ENCODE measurements at places on chromosomes 12 and 14.

DNA sequence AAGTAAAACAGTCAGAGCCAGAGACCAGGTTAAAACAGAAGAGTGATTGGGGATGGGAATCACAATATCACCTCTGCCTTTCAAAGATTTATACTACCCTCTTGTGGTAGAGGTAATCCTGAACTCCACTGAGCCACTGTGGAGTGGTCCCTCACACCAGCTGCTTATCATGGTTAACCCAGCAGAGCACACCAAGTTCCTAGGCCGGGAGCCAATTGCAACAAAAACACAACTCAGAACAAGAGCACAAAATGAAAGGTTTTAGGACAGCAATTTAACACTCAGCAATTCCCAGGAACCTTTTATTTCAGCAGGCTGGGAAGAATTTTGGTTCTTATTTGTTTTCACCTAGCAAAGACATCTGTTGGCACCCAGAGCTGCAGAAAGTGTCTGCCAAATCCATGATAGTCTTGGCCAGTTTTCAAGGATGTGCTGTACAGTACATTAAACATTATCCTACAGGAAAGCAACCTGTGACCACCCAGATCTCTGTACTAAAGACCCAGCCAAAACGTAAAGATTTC lies 220.5 kb upstream of the ATXN7L3B start:
- H3K27ac ChIP-seq = peak overlapping the region; percentile 93
- H3K36me3 ChIP-seq = no peaks in the 10 kb centered on the region
- peaks cover 64% of the 10 kb centered on the region for H3K4me1 ChIP-seq
- peak; percentile 93 for DNase-seq
- no peaks in the 10 kb centered on the region for H3K27me3 ChIP-seq

DNA sequence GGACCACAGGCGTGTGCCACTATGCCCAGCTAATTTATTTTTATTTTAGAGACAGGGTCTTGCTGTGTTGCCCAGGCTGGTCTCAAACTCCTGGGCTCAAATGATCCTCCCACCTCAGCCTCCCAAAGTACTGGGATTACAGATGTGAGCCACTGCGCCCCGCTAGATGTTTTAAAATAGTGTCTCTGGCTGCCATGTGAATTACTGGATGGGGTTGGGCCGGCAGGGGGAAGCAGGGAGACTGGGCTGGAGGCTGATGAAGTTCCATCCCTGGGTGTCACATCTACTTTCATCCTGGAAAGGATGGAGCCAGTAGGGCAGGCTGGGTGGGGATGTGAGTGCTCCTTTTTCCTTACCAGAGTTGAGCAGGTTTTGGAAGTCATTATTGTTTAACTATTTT lies 46.1 kb downstream of the DNAH10 start:
- no peak overlapping the region for H3K27ac ChIP-seq
- no peak overlapping the region for H3K4me3 ChIP-seq
- H3K36me3 ChIP-seq = no peaks in the 10 kb centered on the region
- DNase-seq = peak; percentile 42
- no peaks in the 10 kb centered on the region for H3K27me3 ChIP-seq

GRCh38 chr12:29200586-29200985 lies 51.5 kb downstream of the FAR2 start:
- DNase-seq = no peak
- no peaks in the 10 kb centered on the region for H3K27me3 ChIP-seq
- H3K27ac ChIP-seq = no peak overlapping the region
- H3K36me3 ChIP-seq = no peaks in the 10 kb centered on the region
- no peak overlapping the region for H3K4me3 ChIP-seq
- no peaks in the 10 kb centered on the region for H3K4me1 ChIP-seq

- H3K27me3 ChIP-seq = no peaks in the 10 kb centered on the region
- peaks cover 18% of the 10 kb centered on the region for H3K4me1 ChIP-seq
- no peak overlapping the region for H3K27ac ChIP-seq
- no peak overlapping the region for H3K4me3 ChIP-seq
- DNase-seq = no peak
- H3K36me3 ChIP-seq = no peaks in the 10 kb centered on the region
These were observed 69.7 kb downstream of the TTC9 start for GRCh38 chr14:70711451-70711850.

DNA sequence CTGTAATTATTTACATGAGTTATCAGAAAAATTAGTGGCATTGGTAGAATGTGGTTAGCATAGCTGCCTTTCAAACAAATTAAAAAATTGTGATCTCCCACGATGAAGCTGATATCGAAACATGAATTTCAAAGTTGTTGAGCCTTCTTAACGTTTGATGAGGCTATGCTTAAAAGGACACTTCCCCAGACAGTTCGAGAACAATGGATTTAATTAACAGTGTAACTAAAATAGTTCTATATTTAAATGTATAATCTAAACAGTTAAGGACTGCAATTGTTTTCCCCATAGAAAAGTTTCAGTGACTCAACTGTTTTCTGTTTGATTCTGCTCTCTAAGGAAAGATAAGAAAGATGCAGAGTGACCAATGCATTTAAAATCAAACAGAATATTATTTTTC lies 1.6 kb downstream of the CLEC2B start:
- H3K4me1 ChIP-seq = peaks cover 4% of the 10 kb centered on the region
- peak overlapping the region; percentile 53 for H3K4me3 ChIP-seq
- H3K27ac ChIP-seq = peak overlapping the region; percentile 64
- peak; percentile 25 for DNase-seq

DNA sequence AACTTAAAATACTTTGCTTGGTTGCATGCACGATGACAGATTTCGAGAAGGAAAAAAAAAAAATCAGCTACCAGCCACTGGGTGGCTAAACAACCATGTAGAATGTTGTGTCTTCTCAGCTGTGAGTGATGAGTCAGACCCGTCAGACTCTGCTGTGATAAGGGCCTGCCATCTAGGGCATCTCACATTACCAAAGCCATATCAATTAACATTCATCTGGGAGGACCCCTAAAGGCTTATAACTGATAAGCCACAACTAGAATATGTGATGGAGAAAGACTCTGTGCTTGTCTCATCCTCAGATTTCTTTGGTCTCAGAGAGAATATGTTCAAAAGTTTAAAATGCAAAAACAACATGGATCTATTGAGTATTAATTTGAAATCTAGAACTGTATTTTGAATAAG lies 111.5 kb downstream of the PAX9 start:
- H3K4me3 ChIP-seq = no peak overlapping the region
- H3K36me3 ChIP-seq = no peaks in the 10 kb centered on the region
- DNase-seq = peak; percentile 80

DNA sequence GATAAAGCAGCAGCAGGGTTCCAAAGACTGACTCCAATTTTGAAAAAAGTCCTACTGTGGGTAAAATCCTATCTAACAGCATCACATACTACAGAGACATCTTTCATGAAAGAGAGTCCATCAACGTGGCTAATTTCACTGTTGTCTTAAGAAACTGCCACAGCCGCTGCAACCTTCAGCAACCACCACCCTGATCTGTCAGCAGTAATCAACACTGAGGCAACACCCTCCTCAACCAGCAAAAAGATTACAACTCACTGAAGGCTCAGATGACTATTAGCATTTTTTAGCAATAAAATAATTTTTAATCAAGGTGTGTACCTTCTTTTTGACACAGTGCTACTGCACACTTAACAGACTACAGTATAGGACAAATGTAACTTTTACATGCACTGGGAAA lies 6.6 kb downstream of the CAPRIN2 start:
- H3K27ac ChIP-seq = no peak overlapping the region
- H3K4me3 ChIP-seq = no peak overlapping the region
- H3K36me3 ChIP-seq = no peaks in the 10 kb centered on the region
- no peak for DNase-seq
- H3K27me3 ChIP-seq = no peaks in the 10 kb centered on the region
- H3K4me1 ChIP-seq = peaks cover 7% of the 10 kb centered on the region

DNA sequence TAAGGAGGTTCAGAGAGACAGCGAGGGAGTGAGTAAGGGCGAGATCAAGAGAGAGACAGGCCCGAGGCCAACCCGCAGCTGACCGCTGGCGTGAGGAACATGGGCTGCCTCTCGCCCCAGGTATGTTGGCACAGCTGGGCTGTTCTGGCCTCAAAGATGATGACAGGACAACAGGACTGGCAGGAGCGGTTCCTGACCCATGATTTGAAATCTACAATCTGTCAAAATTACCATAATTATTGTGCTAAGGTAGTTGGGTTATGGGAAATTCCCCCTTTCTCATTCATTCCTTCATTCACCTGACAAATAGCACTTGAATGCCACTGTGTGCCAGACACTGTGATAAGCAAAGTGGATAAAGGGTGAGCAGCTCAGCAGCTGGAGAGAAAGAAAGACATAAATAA lies 5.1 kb upstream of the ENDOU start:
- H3K27me3 ChIP-seq = no peaks in the 10 kb centered on the region
- peaks cover 13% of the 10 kb centered on the region for H3K4me1 ChIP-seq
- no peak for DNase-seq
- H3K36me3 ChIP-seq = no peaks in the 10 kb centered on the region
- no peak overlapping the region for H3K27ac ChIP-seq

GRCh38 chr12:108505129-108505528 lies 9.9 kb upstream of the FICD start:
- H3K27me3 ChIP-seq = peaks cover 2% of the 10 kb centered on the region
- no peak overlapping the region for H3K27ac ChIP-seq
- H3K4me1 ChIP-seq = peaks cover 13% of the 10 kb centered on the region

- H3K27me3 ChIP-seq = no peaks in the 10 kb centered on the region
- H3K4me1 ChIP-seq = peaks cover 6% of the 10 kb centered on the region
- no peak for DNase-seq
- H3K36me3 ChIP-seq = no peaks in the 10 kb centered on the region
- no peak overlapping the region for H3K4me3 ChIP-seq
These were observed 348.3 kb downstream of the KCNH5 start for GRCh38 chr14:62696929-62697328.

- H3K4me1 ChIP-seq = no peaks in the 10 kb centered on the region
- H3K27me3 ChIP-seq = no peaks in the 10 kb centered on the region
- H3K27ac ChIP-seq = no peak overlapping the region
- no peak for DNase-seq
- H3K36me3 ChIP-seq = peaks cover 91% of the 10 kb centered on the region
These were observed 11.5 kb downstream of the ARHGEF40 start for GRCh38 chr14:21081521-21082142.

GRCh38 chr12:59792647-59793046 lies 196.8 kb downstream of the SLC16A7 start:
- no peak for DNase-seq
- no peak overlapping the region for H3K27ac ChIP-seq
- H3K4me3 ChIP-seq = no peak overlapping the region
- H3K27me3 ChIP-seq = no peaks in the 10 kb centered on the region
- H3K4me1 ChIP-seq = no peaks in the 10 kb centered on the region

- no peak overlapping the region for H3K27ac ChIP-seq
- H3K4me1 ChIP-seq = peaks cover 17% of the 10 kb centered on the region
- H3K4me3 ChIP-seq = no peak overlapping the region
- H3K27me3 ChIP-seq = no peaks in the 10 kb centered on the region
- no peaks in the 10 kb centered on the region for H3K36me3 ChIP-seq
These were observed 32.1 kb downstream of the DMAC2L start for GRCh38 chr14:50344116-50344775.

DNA sequence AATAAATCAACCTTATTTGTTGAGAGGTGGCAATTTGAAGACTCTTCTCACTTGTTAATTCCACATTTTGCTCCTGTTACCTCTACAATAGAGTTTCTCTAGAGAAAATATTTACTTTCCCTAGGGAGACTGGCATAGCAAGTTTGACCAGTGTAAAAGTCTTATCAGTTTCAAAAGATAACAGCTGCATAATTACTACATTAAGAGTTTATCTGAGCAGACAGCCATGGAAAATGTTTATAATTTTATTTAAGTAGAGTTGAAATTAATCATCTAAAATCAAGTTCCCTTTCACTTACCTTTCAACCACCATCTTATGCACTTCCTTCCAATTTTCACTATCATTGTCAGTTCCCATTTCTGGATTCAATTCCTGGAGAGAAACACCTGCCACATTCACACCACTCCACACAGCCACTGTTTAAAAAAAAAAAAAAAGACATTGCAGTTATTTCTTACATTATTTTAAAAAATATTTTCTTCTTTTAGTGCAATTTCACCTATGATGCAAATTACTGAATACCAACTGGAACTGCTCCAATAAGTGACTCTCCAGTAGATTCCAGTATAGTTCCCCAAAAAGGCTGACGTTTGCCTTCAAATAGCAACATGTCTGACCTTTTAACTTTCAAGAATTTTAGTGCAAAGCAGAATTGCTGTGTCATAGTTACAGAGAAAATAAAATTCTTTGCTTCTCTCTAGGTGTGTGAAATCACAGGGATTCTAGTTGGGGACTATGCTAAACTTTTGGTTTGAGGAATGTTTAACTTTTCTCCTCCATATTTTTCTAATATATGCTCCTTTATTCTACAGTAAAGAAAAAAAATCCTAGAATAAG lies 19.4 kb downstream of the LDHB start:
- no peaks in the 10 kb centered on the region for H3K27me3 ChIP-seq
- no peak for DNase-seq
- no peak overlapping the region for H3K4me3 ChIP-seq
- peaks cover 91% of the 10 kb centered on the region for H3K36me3 ChIP-seq
- H3K27ac ChIP-seq = peak overlapping the region; percentile 7
- peaks cover 9% of the 10 kb centered on the region for H3K4me1 ChIP-seq

- H3K27ac ChIP-seq = no peak overlapping the region
- no peaks in the 10 kb centered on the region for H3K36me3 ChIP-seq
- DNase-seq = no peak
- no peaks in the 10 kb centered on the region for H3K27me3 ChIP-seq
- peaks cover 18% of the 10 kb centered on the region for H3K4me1 ChIP-seq
These were observed 165.8 kb upstream of the LRIG3 start for GRCh38 chr12:59086126-59086525.

GRCh38 chr12:91885851-91886731 lies 259.6 kb downstream of the BTG1 start:
- no peak overlapping the region for H3K27ac ChIP-seq
- H3K4me3 ChIP-seq = no peak overlapping the region
- no peak for DNase-seq
- H3K4me1 ChIP-seq = no peaks in the 10 kb centered on the region
- no peaks in the 10 kb centered on the region for H3K36me3 ChIP-seq
- no peaks in the 10 kb centered on the region for H3K27me3 ChIP-seq

GRCh38 chr14:89823743-89824142 lies 130.8 kb downstream of the EFCAB11 start:
- H3K4me1 ChIP-seq = no peaks in the 10 kb centered on the region
- no peaks in the 10 kb centered on the region for H3K36me3 ChIP-seq
- no peak overlapping the region for H3K27ac ChIP-seq
- no peak for DNase-seq
- no peaks in the 10 kb centered on the region for H3K27me3 ChIP-seq
- H3K4me3 ChIP-seq = no peak overlapping the region

GRCh38 chr12:129771238-129771637 lies 132.6 kb downstream of the TMEM132D start:
- no peak overlapping the region for H3K27ac ChIP-seq
- no peaks in the 10 kb centered on the region for H3K27me3 ChIP-seq
- H3K4me1 ChIP-seq = no peaks in the 10 kb centered on the region
- no peak overlapping the region for H3K4me3 ChIP-seq
- H3K36me3 ChIP-seq = no peaks in the 10 kb centered on the region

GRCh38 chr14:67978749-67979148 lies 159.2 kb downstream of the RAD51B start:
- H3K4me3 ChIP-seq = no peak overlapping the region
- H3K27me3 ChIP-seq = no peaks in the 10 kb centered on the region
- no peak overlapping the region for H3K27ac ChIP-seq
- no peaks in the 10 kb centered on the region for H3K36me3 ChIP-seq
- DNase-seq = no peak
- no peaks in the 10 kb centered on the region for H3K4me1 ChIP-seq
